ENCODE measurements at places on chromosomes 6 and 20.

GRCh38 chr20:8213831-8214587 lies 81.9 kb downstream of the PLCB1 start:
- no peak for DNase-seq

- no peak for DNase-seq
Observed at GRCh38 chr6:81002126-81002525, 750.4 kb downstream of the TENT5A start.

GRCh38 chr6:42268835-42269204 lies 51.2 kb upstream of the MRPS10 start:
- no peak for DNase-seq

GRCh38 chr20:48531505-48531904 lies 296.3 kb downstream of the PREX1 start:
- DNase-seq = no peak

DNA sequence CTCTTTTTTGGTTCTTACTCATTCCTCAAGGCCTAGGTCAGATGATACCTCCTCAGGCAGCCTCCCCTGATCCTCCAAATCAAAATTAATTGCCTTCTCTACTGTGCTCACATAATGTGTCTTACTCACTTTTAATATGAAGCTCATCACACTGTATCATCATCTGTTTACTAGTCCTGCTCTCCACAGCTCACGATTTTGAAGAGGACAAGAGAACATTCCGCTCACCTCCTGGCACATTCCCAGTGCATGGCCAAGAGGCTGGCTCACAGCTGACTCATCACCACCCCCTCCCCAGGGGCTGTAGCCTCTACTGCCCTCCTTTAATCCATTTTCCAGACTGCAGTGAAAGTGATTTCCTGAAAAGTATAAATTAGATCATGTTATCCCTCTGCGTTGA lies 133.1 kb downstream of the ALDH8A1 start:
- DNase-seq = no peak

DNA sequence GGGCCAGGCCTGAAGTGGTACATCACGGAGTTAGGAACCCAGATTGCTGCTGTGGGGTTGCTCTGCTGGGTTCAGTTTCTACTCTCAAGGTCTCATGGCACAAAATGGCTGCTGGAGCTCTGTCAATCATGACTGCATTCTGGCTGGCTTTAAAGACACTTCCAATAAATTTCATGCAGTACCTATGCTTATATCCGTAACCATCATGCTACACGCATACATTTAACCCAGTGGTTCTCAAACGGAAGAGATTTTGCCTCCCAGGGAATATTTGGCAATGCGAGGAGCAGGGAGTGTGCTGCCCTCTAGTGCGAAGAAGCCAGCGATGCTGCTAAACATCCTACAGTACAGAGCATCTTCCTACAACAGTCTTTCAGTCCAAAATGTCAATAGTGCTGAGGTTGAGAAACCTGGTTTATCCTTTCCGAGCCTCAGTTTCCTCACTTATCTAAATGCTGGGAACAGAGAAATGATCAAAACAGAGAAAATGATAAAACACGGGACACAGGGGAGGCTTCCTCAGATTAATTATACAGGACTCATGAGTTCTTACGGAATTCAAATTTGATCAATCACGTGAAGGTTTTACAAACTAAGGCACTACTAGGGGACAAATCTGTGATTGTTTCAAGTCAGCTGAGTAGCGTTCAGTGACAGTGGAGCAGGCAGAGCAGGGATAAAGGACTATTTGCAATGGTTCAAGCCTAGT lies 9.6 kb upstream of the SLC2A10 start:
- DNase-seq = no peak

DNA sequence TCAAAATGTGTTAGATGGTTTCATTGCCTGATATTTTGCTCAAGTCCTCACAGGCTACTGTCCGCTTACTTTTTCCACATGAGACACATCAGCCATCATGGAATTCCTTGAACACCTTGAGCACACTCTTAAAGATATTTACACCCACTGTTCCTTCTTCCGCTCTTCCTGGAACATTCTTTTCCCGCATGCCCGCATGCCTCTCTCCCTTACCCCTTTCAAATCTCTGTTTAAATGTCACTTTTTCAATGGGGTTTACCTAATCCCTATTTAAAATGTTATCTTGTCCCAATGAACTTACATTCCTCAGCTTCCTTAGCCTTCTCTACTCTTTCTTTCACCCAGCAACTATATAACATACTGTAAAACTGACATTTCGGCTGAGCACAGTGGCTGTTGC lies 503.3 kb upstream of the PTCHD4 start:
- no peak for DNase-seq

DNA sequence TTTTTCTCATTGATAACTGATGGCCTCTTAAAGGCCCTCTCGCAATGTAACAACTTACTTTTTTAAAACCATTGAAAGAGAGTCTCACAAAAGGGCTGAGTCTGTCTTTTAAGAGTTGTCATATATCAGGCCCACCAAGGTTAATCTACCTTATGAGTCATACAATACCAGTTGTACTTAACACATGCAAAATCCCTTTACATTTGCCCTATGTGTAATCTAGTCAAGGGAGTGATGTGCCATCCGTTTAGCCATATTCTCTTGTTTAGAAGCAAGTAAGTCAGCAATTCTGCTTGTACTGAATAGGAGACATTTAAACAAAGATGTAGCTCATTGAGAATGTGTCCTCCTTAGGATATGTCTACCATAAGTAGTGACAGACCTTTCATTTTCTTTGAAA lies 143.7 kb downstream of the TENT5A start:
- no peak for DNase-seq

- no peak for DNase-seq
Observed at GRCh38 chr6:117498159-117498558, 15.7 kb downstream of the DCBLD1 start.

- DNase-seq = no peak
Observed at GRCh38 chr20:23874747-23875146, 4.8 kb downstream of the CST5 start.

- no peak for DNase-seq
Observed at GRCh38 chr6:17478223-17478907, 85.0 kb downstream of the CAP2 start.
